ENCODE measurements at places on chromosomes 4 and X.

DNA sequence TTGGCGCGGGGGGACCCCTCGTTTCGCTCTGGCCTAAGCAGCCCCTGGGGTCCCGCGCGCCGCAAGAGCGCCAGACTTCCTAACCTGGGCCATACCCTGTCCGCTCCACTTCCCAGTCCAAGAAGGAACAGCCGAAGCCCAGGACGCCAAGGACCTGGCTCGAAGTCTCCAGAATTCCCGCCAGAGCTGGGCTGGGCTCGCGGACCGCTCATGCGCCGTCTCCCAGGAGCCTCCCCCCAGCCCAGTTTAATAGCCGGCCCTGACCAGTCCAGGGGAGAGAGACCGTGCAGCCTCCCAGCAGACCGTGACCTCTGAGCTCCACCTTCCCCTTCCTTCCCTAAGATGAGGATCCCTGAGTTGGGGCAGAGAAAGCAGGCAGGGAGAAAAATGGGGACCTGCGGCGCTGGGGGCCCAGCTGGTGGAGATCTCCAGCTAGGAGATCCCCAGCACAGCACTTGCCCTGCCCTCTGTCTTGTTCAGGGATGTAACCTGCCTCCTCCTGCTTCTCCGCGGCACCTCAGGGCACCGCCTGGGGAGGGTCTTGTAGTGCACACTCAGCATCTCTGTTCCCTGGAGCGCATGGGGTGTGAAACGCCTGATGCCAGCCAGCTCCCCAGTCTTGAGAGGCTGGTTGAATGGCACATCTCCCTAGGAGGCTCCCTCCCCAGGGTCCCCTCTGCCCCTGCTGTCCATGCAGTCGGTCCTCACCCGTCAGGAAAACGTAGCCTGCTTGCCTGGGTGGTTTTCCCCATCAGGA is 1.2 kb upstream of the LETM1 start:
- DNase-seq = no peak

DNA sequence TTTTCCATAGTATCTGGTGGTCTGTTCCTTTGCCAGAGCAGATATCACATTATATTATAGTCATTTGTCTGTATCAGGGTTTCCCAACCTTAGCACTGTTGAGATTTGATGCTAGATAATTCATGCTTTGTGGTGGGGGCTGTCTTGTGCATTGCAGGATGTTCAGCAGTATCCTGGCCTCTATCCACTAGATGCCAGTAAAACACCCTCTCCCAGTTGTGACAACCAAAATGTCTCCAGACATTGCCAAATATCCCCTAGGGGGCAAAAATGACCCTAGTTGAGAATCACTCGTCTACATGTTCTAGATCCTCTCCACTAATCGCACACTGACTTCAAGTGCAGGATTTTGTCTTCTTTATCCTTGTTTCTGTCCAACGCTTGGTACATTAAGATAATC is 160.8 kb downstream of the FANCB start:
- DNase-seq = no peak

DNA sequence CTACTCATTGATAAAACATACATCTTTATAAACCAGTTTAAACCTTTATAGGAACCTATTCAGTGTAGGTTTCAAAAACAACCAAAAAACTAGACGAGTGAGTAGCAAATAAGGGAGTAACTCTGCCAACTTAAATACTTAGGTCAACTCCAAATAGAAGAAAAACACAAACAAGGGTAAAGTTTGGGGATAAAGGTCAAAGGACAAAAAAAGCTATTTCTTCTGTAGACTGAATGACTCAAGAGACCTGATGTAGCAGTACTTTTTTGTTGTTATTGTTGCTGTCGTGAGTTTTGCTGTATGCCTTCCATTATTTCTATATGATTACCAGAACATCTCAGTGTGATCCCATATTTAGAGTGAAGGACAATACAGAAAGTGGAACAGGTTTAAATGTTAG is 199.3 kb downstream of the SPOCK3 start:
- DNase-seq = no peak

- DNase-seq = no peak
These were observed 1.2 kb upstream of the BLTP1 start for GRCh38 chr4:122150931-122151330.

GRCh38 chr4:28562913-28563312 is 1702.3 kb downstream of the STIM2 start:
- no peak for DNase-seq

DNA sequence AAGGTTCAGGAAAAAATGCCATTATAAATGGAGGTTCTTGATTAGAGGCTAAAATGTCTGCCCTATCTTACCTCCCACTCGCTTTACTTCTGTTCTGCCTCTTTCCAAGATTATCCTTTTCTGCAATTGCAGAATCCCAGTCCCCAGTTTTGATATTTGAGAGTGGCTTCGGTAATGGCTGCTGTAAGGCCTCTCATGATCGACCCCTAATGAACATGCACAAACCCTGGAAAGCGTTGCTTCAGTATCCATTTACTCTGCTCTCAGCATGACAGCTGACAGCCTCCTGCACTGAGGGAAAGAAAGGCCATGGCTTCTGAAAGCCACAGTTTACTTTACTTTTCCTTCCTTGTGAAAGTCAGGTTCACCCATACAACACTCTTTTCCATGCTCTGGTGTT is 325.4 kb upstream of the GALNT7 start:
- DNase-seq = no peak

- DNase-seq = no peak
These were observed 67.0 kb downstream of the HTRA3 start for GRCh38 chr4:8336412-8337075.

- DNase-seq = no peak
These were observed 187.7 kb upstream of the LNX1 start for GRCh38 chr4:53779025-53779424.

DNA sequence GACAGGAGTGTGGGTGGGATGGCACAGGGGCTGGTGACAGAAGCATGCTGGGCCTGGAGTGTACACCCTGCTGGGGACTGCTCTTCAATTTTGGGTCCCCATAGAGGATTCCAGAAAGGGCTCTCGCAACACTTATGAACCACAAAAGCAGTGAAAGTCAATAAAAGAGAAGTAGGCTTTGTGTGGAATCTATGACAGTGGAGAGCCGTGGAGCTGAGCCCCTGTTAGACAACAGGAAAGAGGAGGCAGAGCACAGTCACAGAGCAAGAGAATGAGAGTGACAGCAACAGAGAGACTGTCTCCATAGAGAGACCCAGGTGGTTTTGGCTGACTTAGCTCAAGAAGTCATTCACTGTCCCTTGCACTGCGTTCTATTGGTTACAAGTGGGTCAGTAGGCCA is 135.1 kb upstream of the ATP6AP2 start:
- DNase-seq = no peak

DNA sequence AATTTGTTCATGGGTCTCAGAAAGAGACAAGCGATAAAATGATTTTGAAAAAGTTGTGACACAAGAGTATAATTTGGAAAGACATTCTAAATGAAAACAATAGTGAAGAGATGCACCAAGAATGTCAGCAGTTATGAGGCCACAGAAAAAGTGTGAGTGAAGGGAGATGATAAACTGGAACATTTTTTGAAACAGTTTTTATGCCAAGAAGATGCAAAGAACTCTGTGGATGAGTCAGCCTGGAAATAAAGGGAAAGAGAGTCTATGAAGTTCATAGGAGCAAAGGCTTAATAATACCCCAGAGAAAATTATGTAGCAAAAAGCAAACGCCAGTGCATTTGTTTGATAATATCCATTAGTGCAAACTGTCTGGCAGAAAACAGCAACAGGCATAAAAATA is 188.4 kb upstream of the TBC1D9 start:
- DNase-seq = no peak

DNA sequence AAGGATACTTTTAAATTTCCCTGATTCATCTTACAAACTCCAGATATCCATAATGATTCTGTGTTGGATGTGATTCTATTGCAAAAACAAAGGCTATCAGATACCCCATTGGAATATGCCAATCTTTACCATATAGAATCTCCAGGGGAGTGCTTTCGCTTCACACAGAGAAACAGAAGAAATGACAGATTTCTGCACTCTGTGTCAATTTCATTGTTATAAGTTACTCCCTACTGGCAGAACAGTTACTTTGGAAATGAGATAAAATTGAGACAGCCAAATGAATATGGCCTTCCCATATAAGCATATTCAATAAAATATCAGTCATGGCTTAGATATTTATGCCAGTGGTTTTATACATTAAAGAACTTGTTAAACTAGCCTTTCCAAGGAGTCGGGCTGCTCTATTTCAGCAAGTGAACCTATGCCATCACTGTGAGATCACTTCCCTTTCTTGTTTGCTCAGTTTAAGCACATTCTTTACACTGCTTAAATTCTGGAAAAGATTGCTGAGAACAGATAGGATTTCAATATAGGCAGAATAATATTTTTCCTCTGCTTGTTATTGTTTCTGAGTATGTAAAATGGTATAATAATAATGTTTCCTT is 127.5 kb upstream of the ANXA10 start:
- no peak for DNase-seq

DNA sequence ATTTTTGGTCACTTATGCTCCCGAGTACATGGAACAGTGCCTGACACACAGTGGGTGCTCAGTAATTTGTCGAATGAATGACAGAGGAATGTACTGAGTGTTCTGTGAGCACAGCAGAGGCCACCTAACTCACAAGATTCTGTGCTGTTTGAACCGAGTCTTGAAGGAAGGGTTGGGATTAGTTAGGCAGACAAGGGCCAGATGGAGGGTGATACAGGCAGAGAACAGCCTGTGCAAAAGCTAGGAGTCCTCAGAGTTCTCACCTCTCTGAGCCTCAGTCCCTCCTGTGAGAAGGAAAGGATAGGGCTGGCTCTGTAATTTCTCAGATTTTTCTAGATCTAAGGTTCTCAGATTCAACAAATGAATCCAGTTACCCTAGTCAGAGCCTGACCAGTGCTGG is 108.8 kb downstream of the NHSL2 start:
- DNase-seq = no peak

DNA sequence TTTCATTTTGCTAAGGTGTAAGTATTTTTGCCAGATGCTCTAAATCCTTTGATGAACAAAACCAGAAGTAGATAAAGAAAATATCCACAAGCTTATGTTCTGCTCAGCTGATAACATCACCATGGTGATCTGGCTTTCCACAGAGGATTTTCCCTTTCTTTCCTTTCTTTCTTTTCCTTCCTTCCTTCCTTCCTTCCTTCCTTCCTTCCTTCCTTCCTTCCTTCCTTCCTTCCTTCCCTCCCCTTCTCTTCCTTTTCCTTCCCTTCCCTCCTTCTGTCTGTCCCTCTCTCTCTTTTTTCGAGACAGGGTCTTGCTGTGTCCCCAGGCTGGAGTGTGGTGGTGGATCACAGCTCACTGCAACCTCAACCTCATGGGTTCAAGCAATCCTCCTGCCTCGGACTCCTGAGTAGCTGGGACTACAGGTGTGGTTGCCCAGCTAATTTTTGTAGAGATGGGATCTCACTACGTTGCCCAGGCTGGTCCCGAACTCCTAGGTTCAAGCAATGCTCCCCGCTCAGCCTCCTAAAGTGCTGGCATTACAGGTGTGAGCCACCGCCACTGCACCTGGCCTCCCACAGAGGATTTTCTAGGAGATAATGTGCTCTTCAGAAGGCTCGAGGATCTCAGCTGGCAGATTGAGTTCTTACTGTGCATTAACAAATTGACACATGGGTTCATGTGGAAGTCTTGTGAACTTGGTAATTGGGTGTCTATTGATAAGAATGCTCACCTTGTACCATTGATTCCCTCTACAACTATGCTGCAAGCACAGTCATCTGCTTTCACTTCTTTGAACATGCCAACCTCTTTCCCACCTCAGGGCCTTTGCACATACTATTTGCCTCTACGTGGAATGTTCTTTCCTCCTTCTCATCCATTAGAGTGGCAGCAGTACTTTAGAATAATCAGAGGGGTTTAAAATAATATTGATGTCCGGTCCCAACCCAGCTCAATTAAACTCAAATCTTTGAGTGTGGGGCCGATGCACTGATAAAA is 1.4 kb upstream of the RHOH start:
- no peak for DNase-seq

GRCh38 chr4:143616771-143617170 is 83.7 kb downstream of the FREM3 start:
- DNase-seq = no peak

DNA sequence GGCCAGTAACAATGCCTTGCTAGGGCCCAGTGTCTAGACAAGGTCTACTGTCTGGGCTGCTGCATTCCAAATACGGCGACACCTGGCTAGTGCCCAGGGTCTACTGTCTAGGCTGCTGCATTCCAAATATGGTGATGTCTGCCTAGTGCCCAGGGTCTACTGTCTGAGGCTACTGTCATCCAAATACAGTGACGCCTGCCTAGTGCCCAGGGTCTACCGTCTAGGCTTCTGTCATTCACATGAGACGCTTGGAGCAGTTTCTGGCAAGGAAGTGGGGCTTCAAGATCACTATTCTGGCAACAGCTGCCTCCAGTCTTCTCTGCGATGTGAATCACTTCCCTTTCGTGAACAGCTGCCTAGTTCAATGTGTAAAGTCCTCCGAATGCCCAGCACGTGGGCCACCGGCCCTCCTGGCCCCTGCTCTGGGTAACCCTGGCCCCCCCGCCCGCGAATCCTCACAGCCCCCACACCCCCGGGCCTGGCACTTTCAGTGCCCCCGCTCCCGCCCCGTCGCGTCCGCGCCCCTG is 12.7 kb downstream of the ACOX3 start:
- no peak for DNase-seq

DNA sequence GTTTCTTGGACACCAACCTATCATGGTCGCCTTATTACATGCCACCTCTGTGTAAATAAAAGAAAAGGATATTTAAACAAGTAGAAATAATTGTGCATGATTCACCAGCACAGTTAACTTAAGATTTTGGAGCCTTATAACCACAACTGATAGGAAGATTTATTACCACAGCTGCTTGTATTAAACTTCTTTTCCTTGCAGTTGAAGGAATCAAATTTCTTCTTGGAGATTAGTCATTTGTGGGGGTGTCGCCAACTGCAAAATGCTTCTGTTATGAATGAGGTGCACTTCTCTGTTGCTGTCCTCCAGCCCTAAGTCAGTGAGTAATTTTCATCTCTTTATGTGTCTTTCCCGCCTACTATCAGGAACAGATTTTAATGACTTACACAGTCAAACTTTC is 73.3 kb downstream of the OR13H1 start:
- DNase-seq = no peak

DNA sequence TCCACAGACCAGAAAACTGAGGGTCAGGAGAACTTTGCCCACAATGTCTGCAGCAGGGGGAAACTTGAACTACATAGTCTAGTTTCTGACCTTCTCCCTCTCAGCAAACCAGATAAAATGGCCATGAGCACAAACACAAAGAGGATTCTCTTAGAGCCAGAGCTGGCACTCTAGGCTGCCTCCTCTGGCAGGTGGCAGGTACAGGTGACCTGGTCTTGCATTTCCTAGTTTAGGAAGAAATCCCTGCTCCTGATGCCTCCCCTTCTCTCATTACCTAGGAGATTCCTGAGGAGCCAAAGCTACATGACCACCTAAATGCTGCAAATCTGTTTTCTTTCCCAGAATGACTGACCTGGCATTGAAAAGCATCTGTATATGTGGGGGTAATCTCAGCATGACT is 45.1 kb downstream of the ARHGEF9 start:
- no peak for DNase-seq

GRCh38 chr4:165813606-165814005 is 59.4 kb upstream of the TLL1 start:
- DNase-seq = no peak

DNA sequence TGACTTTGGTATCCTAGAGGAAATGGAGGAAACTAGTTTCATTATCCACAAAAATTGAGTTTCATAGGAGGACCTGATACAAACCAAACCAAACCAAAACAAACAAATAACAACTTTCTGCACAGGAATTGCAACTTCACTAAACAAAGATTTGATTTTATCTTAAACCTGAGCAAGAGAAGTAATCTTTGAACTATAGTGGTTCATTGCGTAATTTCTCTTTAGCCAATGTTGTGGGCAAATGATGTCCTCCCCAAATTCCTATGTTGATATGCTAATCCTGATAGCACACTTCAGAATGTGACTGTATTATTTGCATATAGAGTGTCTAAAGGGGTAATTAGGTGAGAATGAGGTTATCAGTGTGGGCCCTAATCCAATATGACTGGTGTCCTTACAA is 102.4 kb downstream of the CAMK2D start:
- no peak for DNase-seq
